ENCODE measurements at places on chromosomes 5 and 9. TPM values are rescaled to one million over a fixed set of nuclear protein-coding genes. Genes with fewer than 3 reads are reported as not detected.

Gene LEAP2
- total RNA-seq, result 5.9 TPM

DNA sequence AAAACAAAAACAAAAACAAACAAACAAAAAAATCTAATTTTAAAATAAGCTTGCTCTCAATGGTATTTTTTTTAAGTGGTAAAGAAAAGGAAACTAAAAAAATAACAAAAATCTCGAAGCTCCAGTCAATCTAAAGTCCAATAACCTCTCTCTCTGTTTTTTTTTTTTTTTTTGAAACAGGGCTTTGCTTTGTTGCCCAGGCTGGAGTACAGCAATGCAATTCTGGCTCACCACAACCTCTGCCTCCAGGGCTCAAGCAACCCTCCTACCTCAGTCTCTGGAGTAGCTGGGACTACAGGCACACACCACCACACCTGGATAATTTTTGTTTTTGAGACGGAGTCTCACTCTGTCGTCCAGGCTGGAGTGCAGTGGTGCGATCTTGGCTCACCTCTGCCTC, 25.9 kb upstream of the GLDC start:
- no peak overlapping the region for H3K27ac ChIP-seq
- no peaks in the 10 kb centered on the region for H3K36me3 ChIP-seq
- no peak for DNase-seq

- H3K36me3 ChIP-seq, result no peaks in the 10 kb centered on the region
- H3K4me1 ChIP-seq, result no peaks in the 10 kb centered on the region
- no peak overlapping the region for H3K4me3 ChIP-seq
- no peaks in the 10 kb centered on the region for H3K27me3 ChIP-seq
- no peak overlapping the region for H3K27ac ChIP-seq
- DNase-seq, result no peak
Measured at GRCh38 chr5:172573120-172573882, 67.8 kb upstream of the NEURL1B start.

Gene BARX1
- total RNA-seq, result not detected

DNA sequence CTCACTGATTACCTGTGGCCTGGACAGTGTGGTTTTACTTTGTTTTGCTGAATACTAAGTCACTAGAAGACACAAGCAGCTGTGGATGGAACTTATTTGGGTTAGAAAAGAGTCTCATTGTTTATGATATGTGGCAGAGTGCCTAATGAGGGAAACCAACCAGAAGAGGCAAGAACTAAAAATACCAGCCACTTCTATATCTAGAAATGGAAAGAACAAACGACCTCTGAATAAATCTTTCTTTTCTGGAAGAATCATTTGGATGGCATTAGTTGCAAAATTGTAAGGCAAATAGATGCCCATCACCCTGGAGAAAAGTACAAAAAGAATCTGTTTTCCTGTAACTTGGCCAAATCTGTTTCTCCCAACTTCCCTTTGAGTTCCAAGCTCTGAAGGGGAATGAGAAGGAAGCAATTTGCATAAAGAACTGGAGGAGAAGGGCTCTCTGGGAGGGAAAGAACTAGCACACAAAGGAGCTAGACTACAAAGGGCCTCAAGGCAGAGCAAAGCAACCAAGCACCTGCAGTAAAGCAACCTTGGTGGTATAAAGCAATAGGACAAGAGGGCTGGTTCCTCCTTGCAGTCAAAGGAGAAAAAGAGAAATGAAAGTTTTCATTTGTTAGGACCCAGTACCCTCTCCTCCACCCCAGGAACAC, 455.4 kb downstream of the CAAP1 start:
- no peaks in the 10 kb centered on the region for H3K36me3 ChIP-seq
- H3K4me3 ChIP-seq, result no peak overlapping the region
- H3K27ac ChIP-seq, result no peak overlapping the region
- no peaks in the 10 kb centered on the region for H3K4me1 ChIP-seq

DNA sequence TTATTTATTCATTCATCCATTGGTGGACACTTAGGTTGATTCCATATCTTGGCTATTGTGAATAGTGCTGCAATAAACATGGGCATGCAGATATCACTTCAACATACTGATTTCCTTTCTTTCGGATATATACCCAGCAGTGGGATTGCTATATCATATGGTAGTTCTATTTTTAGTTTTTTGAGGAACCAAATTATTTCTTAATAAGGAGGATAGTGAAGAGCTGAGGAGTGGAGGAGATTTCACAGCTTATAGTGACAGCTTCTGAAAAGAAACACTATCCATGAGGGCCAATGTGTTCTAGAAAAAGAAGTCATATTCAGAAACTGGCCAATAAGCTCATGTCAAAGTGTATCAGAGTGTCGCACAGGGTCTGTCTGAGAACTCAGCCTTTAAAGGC, 183.3 kb downstream of the SEC61B start:
- H3K27me3 ChIP-seq, result no peaks in the 10 kb centered on the region
- H3K4me1 ChIP-seq, result no peaks in the 10 kb centered on the region
- no peak overlapping the region for H3K27ac ChIP-seq
- DNase-seq, result no peak
- H3K36me3 ChIP-seq, result no peaks in the 10 kb centered on the region

- H3K27me3 ChIP-seq, result no peaks in the 10 kb centered on the region
- H3K4me1 ChIP-seq, result no peaks in the 10 kb centered on the region
- no peak overlapping the region for H3K27ac ChIP-seq
- H3K36me3 ChIP-seq, result no peaks in the 10 kb centered on the region
- no peak overlapping the region for H3K4me3 ChIP-seq
Measured at GRCh38 chr9:126126807-126127206, 199.8 kb upstream of the MVB12B start.
